ENCODE measurements at places on chromosomes 4 and X.

DNA sequence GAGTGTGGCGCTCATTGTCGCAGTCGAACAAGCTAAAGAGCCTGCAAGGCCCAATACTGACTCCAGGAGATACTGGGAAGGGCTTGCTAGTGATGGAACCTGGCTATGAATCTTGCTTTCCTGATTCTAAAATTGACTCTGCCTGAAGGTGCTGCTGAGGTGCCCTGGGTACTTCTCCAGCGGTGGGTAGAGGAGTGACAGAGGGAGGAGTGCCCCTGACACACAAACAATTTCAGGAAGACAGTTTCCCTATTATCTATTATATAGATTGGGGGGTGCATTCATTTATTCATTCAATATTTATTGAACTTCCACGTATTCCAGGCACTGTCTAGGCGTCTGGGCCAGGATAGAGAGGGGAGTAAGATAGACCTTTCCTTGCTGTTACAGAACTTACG is 339.2 kb upstream of the GATB start:
- DNase-seq, result no peak

GRCh38 chrX:4844376-4844775 is 1130.9 kb upstream of the PRKX start:
- no peak for DNase-seq

GRCh38 chr4:101252721-101253120 is 94.6 kb downstream of the PPP3CA start:
- DNase-seq, result peak; percentile 0

DNA sequence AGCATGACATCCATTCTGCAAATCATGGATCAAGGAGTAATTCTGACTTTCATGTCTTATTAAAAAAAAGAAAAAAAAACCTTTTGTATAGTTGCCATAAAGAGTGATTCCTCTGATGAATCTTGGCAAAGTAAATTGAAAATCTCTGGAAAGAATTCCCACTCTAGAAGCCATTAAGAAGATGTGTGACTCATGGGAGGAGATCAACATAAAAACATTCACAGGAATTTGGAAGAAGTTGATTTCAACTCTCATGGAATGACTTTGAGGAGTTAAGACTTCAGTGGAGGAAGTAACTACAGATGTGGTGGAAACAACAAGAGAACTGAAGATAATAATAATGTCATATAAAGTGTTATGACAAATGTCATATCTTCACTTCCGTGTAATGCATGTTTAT is 204.2 kb downstream of the PABPC4L start:
- DNase-seq, result no peak

GRCh38 chr4:109608879-109609278 is 48.8 kb downstream of the MCUB start:
- DNase-seq, result no peak

DNA sequence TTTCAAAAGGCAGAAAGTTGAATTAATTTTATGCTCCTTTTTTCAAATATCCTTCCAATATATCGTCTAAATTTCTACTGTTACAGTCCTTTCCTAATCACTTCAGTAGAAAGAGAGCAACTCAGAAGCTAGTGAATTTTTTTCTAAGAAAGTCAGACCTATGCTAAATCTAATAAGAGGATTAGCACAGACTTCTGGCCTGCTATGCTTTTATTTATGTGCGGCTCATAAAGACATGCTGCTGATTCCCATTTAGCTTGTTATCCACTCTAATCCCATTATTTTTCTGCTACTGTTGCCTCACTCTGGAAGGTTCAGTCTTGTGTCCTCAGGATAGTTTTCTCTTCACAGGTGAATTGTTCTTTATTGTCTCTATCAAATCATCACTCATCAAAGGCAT is 473.5 kb upstream of the FAM241A start:
- no peak for DNase-seq

GRCh38 chr4:13483768-13484121 is 395 bp downstream of the RAB28 start:
- DNase-seq, result no peak
